ENCODE measurements at places on chromosomes 2 and 18.

DNA sequence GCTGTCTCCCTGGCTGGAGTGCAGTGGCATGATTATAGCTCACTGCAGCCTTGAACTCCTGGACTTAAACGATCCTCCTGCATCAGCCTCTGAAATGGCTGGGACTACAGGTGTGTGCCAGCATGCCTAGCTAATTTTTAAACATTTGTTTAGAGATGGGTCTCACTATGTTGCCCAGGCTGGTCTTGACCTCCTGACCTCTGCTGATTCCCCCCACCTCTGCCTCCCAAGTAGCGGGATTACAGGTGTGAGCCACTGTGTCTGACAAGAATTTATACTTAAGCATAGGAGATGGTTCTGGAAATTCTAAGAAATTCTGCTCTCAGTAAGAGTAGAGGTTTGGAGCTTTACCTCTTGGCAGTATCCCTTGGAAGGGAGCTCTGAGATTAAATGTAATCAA is 18.2 kb downstream of the MTHFD2 start:
- DNase-seq = no peak

- no peak for DNase-seq
These were observed 96.9 kb downstream of the HDAC4 start for GRCh38 chr2:239303711-239304532.

GRCh38 chr18:64294967-64295366 is 146.1 kb upstream of the LINC00305 start:
- no peak for DNase-seq

- no peak for DNase-seq
These were observed 14.2 kb upstream of the PRELID3A start for GRCh38 chr18:12393510-12393909.

- no peak for DNase-seq
These were observed 3.4 kb downstream of the TMEM18 start for GRCh38 chr2:673615-674320.

All from mucosa of gallbladder (tissue), 1 donor.